ENCODE measurements at places on chromosomes 3 and 15. TPM values are rescaled to one million over a fixed set of nuclear protein-coding genes. Genes with fewer than 3 reads are reported as not detected.

DNA sequence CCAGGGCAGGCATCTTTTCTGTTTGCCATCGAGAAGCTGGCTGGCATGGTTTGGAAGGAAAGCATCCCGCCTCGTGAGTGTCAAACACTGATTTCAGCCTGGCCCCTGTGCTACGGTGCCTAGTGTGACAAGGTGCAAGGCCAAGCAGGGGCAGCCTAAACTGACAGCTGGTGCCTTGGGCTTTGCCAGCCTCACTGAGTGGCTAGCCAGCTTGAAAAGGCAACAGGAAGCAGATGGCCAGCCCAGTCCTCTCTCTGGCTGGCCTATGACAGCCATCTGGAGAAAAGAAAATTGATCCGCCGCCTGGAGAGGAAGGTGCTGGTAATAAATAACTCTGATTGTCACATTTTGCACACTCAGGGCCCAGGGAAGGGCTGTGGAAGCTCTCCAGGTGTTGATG is 52.2 kb downstream of the C3orf85 start:
- DNase-seq = no peak

DNA sequence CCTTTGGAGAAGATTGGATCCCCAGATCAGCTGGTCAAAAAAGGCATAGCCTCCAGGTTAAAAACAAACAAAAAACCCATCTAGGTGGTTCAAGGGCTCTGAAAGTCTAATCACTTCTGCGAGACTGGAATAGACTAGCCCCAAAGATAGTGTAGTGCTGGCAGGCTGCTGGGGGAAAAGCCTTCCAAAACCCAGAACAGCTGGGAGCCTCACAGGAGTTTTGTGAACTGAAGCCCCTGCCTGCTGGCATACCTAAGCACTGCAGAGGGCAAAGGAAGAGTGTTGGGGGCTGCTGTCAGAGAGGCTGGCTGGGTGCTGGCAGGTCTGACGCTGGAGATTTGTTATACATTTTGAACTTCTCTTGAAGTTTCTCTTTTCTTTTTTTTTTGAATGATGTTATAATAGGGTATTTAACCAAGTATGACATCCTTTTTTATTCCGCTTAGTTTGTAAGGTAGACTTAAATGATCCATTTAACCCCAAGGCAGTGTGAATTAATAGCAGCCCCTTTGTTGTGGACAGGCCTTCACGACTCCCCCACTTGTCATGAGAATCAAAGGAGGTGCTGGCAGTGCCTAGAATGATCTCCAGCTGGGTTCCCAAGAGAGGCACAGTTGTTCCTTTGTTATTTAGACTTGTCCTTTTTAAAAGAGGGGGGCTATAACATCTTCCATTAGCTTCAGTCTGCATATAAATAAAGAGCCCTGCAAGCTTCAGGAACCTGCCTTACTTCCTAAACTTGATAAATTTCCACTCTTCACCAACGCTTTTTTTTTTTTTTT is 53.9 kb downstream of the CRTC3 start:
- no peak for DNase-seq

GRCh38 chr15:81728726-81729125 is 317.1 kb downstream of the MEX3B start:
- no peak for DNase-seq

DNA sequence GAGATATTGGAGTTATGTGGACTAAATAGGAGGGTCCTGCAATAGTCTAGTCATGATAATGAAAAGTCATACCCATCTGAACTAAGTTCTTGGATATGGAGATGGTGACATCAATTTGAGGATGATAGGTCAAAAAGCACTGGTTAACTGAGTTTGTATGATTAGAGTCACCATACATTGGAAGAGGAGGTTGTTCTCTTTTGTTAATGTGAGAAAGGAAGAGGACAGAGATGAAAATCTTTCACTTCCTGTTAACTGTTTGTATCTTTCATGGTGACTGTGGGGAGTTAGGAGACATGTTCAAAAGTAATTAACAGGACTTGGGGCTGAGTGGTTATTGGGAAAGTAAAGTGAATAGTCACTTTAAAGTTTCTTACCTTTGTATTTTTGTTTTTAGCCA is 11.1 kb downstream of the TMEM62 start:
- DNase-seq = no peak

DNA sequence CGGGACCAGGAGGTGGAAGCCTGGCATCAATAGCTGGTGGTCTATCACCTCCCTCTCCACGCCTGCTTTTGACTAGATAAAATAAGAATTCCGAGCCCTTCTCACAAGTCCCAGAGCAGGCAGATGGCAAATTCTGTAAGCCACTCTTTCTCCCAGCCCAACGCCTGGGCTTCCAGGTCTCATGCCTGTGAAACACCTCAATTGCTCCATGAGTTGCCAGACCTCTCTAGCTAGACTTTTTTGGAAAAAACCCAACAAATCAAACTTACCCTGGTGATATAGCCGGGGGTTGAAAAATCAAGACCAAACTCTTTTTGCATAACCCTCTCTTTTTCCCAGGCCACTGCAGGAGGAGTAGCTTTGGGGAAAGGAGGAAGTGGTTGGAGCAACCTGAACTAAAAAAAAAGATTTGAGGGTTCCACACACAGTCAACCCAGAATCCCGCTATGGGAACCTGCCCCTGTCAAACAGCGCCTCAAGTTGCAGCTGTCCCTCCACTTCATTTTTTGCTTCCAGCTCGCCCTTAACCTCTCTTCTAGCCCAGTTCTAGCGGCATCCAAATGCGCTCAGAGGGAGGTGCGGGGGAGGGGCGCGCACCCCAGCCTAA is 7.0 kb downstream of the BHLHE40 start:
- DNase-seq = no peak

GRCh38 chr3:152842413-152842812 is 7.5 kb downstream of the P2RY1 start:
- no peak for DNase-seq

NTRK3 gene
- total RNA-seq = 0.10 TPM

PROK2 gene
- total RNA-seq = not detected

LRRC49 gene
- 6.7 TPM for total RNA-seq

B2M gene
- total RNA-seq = 855 TPM

Measured in HT1080 (cell line).